CD4-positive, alpha-beta T cell treated with Interleukin-15 for 1 hour (primary cell): ENCODE measurements at places on chromosomes 2 and 18.

DNA sequence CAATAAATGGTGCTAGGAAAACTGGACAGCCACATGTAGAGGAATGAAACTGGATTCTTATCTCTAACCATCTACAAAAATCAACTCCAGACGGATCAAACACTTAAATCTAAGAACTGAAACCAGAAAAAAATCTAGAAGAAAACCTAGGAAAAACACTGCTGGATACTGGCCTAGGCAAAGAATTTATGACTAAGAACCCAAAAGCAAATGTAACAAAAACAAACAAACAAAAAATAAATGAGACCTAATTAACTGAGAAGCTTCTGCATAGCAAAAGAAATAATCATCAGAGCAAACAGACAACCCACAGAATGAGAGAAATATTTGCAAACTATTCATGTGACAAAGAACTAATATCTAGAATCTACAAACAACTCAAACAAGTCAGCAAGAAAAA, 314.0 kb upstream of the REV1 start:
- no peak for DNase-seq

DNA sequence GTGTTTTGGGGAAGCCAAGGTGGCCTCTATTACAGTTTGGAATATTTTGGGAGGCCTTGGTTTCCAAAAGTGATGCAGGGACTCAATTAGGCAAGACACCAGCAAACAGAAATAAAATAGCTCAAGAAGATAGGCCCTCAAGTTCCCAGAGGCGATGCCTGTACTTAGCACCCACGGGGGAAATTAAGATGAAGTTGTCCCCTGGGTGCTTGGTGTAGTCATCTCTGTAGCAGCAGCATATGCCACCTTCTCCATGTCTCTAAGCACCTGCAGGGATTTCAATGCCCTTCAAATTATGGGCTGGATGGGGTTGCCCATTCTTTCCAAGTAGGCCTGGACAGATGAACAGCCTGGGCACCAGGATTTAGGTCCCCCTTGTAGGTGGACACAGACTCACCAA, 185.0 kb downstream of the CTIF start:
- no peak for DNase-seq

GRCh38 chr2:121245120-121245820, 39.7 kb downstream of the TFCP2L1 start:
- no peak for DNase-seq

- no peak for DNase-seq
These were observed 4.2 kb downstream of the UGGT1 start for GRCh38 chr2:128095201-128095600.
